ENCODE measurements at places on chromosomes 3 and 15.

- no peak for DNase-seq
These were observed 3.2 kb downstream of the EHHADH start for GRCh38 chr3:185250653-185251052.

- no peak for DNase-seq
These were observed 61.2 kb upstream of the LRTM1 start for GRCh38 chr3:54988838-54989630.

DNA sequence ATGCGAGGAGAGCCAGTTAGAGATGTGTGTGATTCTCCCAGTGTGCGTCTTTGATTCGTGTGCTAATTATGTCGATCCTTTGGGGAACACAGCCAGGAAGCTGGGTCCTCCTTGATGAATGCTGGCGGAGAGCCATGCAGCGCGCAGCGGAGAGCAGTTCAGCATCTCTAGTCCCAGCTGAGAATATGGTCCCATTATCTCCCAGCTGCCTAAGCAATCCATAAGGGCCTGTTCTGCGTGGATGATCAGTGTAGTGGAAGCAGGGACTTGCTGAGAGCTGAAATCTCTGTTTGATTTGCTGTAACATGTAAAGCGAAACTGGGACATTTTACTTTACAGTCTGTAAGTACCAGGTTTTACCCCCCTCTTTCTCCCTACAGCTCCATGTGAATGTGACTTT lies 412.7 kb downstream of the CNTN4 start:
- no peak for DNase-seq

DNA sequence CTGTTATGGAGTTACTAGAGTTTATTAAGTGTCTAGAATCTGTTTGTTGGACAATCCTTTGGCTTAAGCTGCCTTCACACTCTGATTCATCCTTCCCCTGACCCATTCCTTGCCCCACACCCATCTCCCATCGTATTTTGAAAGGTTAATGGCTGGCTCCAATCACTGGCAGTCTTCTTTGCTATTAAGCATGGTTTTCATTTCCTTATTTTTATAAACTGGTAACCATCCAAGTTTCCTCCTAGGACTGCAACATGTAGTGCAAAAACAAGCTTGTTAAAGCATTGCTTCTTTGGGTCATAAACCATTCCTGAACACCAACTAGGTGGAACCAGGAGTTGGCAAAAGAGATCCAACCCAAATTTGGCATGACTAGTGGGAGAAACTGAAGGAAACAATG lies 148.4 kb downstream of the DTWD1 start:
- no peak for DNase-seq

DNA sequence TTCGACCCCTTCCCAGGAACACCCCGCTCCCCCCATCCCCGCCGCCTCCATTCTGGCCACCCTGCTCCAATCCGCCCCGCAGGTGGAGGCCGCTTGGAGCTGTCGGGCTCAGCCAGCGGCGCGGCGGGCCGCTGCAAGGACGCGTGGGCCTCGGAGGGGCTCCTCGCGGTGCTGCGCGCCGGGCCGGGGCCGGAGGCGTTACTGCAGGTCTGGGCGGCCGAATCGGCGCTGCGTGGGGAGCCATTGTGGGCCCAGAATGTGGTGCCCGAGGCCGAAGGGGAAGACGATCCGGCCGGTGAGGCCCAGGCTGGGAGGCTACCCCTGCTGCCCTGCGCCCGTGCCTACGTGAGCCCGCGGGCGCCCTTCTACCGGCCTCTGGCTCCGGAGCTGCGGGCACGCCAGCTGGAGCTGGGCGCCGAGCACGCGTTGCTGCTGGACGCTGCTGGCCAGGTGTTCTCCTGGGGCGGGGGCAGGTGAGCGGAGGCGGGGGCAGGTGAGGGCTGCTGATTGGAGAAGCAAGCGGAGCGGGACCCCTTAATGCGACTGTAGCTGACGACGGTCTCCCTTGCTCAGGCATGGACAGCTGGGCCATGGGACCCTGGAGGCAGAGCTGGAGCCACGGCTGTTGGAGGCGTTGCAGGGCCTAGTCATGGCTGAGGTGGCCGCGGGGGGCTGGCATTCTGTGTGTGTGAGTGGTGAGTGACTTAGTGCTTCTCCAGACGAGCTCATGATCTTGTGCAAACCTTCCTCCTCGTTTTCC lies 2.5 kb downstream of the RCCD1 start:
- no peak for DNase-seq

DNA sequence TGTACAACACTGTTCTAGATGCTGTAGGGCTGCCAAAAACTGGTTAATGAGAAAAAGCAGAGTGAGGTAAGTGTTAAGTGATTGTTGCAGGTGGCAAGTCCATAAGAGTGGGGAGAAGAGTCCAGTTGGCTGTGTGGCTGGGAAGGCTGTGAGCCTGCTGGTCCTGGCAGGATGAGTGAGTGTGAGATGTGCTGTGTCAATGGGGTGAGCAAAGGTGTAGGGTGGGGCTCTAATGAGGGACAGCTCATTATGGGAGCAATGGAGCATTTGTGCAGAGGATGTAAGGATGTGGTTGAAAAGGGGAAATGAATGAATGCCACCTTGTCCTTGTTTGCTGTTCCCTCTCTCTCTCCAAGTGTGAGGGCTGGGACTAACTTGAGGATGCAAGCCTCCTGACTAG lies 145.3 kb upstream of the ROPN1 start:
- DNase-seq = no peak

All from immature natural killer cell (primary cell).